HCT116 (cell line): ENCODE measurements at places on chromosomes 6 and 20. TPM values are rescaled to one million over a fixed set of nuclear protein-coding genes. Genes with fewer than 3 reads are reported as not detected.

Gene SLC12A5
- 1.9 TPM for total RNA-seq

Gene ENPP3
- total RNA-seq, result 0.15 TPM

Gene C6orf118
- not detected for total RNA-seq

Gene NNAT
- total RNA-seq, result not detected

Gene RTN4IP1
- 9.1 TPM for total RNA-seq

Gene NKX2-2
- not detected for total RNA-seq

Gene CLVS2
- not detected for total RNA-seq

Gene IL17F
- total RNA-seq, result not detected

Gene DZANK1
- 1.7 TPM for total RNA-seq

Gene FYN
- total RNA-seq, result 18.5 TPM

Gene SSTR4
- total RNA-seq, result not detected

Gene PPP2R5D
- 49.6 TPM for total RNA-seq

Gene RSPO4
- 0.84 TPM for total RNA-seq

DNA sequence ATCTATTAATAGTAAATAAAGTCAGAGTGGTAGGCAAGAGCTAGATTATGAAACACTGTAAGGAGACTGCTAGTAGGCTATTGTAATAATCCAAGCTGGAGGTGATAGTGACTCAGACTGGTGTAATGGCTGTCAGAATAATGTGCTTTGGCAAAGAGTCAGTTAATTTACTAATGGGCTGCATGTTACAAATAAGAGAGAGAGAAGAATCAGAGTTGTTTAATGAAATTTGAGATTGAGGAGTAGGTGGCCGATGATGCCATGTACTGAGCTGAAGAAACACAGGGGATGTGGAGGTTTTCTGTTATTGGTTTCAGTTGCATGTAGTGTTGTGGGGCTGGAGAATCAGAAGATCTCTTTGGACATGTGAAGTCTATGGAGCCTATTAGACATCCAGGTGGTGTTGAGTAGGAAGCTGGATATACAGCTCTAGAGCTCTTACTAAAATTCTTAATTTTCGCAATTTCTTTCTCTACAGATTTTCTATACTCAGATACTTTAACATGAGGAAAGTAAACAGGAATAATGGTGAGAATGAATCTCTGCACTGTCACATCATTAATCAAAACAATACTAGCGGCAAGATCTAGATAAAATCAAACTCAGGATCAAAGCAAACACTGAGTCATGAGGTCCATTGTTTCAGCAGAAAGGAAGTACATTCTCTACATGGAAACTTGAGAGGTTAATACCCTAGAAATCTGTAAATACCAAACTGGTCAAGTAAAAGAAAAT, 167.7 kb downstream of the SIM1 start:
- no peaks in the 10 kb centered on the region for H3K27me3 ChIP-seq
- H3K36me3 ChIP-seq, result no peaks in the 10 kb centered on the region
- H3K4me3 ChIP-seq, result no peak overlapping the region
- peak; percentile 74 for DNase-seq
- H3K27ac ChIP-seq, result peak overlapping the region; percentile 84

GRCh38 chr6:113143206-113143605, 713.9 kb upstream of the MARCKS start:
- H3K27me3 ChIP-seq, result no peaks in the 10 kb centered on the region
- no peak for DNase-seq
- no peaks in the 10 kb centered on the region for H3K4me1 ChIP-seq
- H3K27ac ChIP-seq, result no peak overlapping the region
- H3K36me3 ChIP-seq, result no peaks in the 10 kb centered on the region

- no peaks in the 10 kb centered on the region for H3K27me3 ChIP-seq
- no peak for DNase-seq
- H3K27ac ChIP-seq, result no peak overlapping the region
- no peaks in the 10 kb centered on the region for H3K4me1 ChIP-seq
- H3K4me3 ChIP-seq, result no peak overlapping the region
Observed at GRCh38 chr20:24943731-24944130, 5.3 kb upstream of the CST7 start.

DNA sequence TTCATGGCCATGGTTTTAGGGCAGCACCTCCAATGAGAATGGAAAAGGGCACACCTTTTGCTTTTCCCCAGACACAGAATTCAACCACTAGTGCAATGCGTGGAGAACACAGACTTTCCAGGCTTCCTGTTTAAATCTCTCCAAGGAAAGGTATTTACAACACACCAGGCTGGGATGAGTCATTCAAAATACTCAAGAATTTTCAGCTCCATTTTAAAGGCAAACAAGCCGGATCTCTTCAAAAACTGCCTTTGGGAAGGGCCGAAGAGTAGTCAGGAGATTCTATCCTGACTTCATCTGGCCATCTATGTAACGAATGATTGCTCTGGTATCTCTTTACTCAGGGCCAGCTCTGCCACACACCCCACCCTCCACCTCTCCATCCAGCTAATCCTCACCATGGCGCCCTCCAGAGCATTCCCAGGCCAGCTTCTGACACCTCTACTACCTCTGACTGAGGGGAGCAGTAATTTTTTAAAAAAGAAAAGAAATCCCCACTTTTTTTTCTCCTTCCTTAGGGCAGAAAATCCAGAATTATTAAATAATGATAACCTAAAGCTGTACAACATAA, 254.6 kb downstream of the LY86 start:
- no peaks in the 10 kb centered on the region for H3K27me3 ChIP-seq
- DNase-seq, result no peak
- no peaks in the 10 kb centered on the region for H3K36me3 ChIP-seq
- H3K4me3 ChIP-seq, result no peak overlapping the region

GRCh38 chr6:31186052-31186734, 15.7 kb upstream of the POU5F1 start:
- DNase-seq, result no peak
- no peaks in the 10 kb centered on the region for H3K27me3 ChIP-seq
- no peaks in the 10 kb centered on the region for H3K36me3 ChIP-seq
- no peak overlapping the region for H3K4me3 ChIP-seq
- H3K4me1 ChIP-seq, result no peaks in the 10 kb centered on the region
- no peak overlapping the region for H3K27ac ChIP-seq

- H3K27me3 ChIP-seq, result no peaks in the 10 kb centered on the region
- H3K4me1 ChIP-seq, result no peaks in the 10 kb centered on the region
- DNase-seq, result no peak
- H3K36me3 ChIP-seq, result no peaks in the 10 kb centered on the region
- no peak overlapping the region for H3K4me3 ChIP-seq
Observed at GRCh38 chr6:113102761-113103160, 754.4 kb upstream of the MARCKS start.

DNA sequence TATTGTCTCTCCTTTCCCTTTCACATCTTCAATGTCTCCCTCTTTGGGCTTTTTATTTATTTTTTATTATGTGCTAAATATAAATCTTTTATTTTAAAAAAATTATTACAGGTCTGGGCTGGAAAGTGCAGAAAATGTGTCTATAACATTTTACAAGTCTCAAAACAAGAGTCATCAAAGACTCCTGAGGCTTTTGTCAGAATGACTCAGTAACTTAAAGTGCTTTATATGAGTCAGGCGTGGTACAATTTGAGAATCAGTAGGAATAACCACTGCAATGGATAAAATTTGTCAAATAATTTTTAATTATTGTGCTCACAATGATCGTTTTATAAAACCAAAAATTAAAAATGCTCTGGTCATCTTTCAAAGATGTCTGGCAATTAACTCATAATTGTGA, 193.9 kb downstream of the MMUT start:
- no peak overlapping the region for H3K4me3 ChIP-seq
- H3K27me3 ChIP-seq, result no peaks in the 10 kb centered on the region
- no peaks in the 10 kb centered on the region for H3K36me3 ChIP-seq
- no peaks in the 10 kb centered on the region for H3K4me1 ChIP-seq

DNA sequence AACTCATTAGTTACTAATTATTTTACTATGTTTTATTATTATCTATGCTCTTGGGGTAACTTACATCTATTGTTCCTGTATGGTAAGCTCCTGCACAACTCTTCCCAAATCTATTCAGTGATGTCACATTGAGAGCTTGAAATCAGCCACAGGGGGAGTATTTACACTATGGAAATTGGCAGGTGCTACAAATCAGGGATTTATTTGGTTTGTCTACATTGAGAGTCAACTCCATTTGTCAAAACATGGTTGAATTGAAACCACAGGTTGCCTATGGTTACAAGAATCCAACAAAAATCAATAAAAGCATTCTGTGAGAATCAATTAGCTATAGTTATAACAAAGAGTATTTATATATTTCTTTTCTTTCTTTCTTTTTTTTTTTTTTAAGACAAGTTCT, 3.9 kb upstream of the FITM2 start:
- H3K27ac ChIP-seq, result no peak overlapping the region
- H3K27me3 ChIP-seq, result no peaks in the 10 kb centered on the region
- H3K4me3 ChIP-seq, result no peak overlapping the region
- H3K4me1 ChIP-seq, result peaks cover 8% of the 10 kb centered on the region; the same call in 1 of the 2 replicates
- H3K36me3 ChIP-seq, result no peaks in the 10 kb centered on the region
- DNase-seq, result no peak

GRCh38 chr6:38997128-38997761, 51.3 kb upstream of the GLP1R start:
- no peak overlapping the region for H3K27ac ChIP-seq
- DNase-seq, result no peak
- no peaks in the 10 kb centered on the region for H3K4me1 ChIP-seq
- H3K27me3 ChIP-seq, result peaks cover 91% of the 10 kb centered on the region
- no peak overlapping the region for H3K4me3 ChIP-seq

- no peaks in the 10 kb centered on the region for H3K4me1 ChIP-seq
- DNase-seq, result no peak
Observed at GRCh38 chr6:169618526-169619490, 83.0 kb downstream of the WDR27 start.

GRCh38 chr20:64222851-64223525, 32.6 kb upstream of the PCMTD2 start:
- no peaks in the 10 kb centered on the region for H3K4me1 ChIP-seq
- DNase-seq, result no peak
- H3K36me3 ChIP-seq, result no peaks in the 10 kb centered on the region
- H3K27ac ChIP-seq, result no peak overlapping the region

DNA sequence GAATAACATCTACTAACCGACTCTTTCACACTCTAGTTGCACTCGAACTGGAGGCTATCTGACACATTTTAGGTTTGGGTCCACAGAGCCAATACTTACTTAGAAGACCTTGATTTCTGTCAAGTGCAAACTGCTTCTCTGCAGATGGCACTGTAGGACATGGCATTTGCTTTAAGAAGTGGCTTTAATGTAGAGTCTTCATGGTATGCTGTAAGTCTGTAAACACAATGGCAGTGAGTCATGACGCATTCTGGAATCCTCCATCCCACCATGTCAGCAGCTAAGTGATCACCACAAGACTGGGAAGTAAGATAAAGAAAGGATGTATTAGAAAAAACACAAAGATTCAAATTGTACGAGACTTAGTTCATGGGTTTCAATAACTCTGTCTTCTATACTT, 377.0 kb upstream of the NOX3 start:
- H3K4me3 ChIP-seq, result no peak overlapping the region
- no peaks in the 10 kb centered on the region for H3K4me1 ChIP-seq
- no peak for DNase-seq
- no peaks in the 10 kb centered on the region for H3K36me3 ChIP-seq
- no peaks in the 10 kb centered on the region for H3K27me3 ChIP-seq

DNA sequence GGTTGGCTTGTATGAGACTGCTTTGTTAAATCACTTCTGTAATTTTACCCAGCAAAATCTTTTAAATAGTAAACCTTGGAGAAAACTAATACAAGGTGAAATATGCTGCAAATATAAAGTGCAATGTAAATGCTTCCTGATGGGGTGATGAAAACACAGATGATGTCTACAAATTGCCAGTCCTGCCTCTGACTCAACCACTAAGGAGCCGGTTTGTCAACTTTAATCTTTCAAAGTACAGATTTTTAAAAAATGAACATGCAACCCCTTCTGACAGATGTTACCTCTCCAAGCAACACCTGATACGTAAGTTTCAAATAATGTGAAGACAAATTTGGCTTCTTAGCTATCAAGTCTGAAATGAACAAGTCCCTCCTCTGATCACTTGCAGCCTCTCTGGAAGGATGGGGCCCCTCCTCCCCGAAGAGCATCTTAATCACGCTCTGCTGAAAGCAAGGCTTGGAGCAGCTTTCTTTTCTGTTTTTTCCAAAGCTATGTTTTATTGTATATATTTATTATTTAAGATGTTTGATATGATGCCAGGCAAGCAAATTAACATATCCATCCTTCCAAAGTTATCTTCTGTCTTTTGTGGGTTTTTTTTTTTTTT, 196.0 kb downstream of the MYLK4 start:
- no peaks in the 10 kb centered on the region for H3K36me3 ChIP-seq
- no peaks in the 10 kb centered on the region for H3K4me1 ChIP-seq
- DNase-seq, result no peak
- H3K27ac ChIP-seq, result no peak overlapping the region
- H3K4me3 ChIP-seq, result no peak overlapping the region
- H3K27me3 ChIP-seq, result no peaks in the 10 kb centered on the region

DNA sequence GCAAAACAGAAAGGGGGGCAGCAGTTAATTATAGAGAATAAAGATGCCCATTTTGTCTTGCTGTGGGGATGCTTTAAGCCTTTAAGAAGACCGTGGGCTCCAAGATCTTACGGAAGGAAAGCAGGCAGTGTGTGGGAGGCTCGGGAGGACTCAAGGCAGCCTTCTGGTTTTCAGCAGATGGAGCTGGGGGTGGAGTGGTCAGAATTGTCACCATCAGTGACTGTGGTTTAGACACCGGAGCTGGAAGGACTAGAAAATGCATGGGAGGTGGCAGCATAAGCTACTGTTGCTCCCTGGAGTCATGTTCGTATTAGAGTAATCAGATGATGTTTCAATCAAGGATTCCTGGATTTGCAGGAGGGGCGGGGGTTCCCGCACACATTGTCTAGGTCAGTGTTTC, 3.7 kb downstream of the PHACTR1 start:
- H3K27ac ChIP-seq, result no peak overlapping the region
- H3K36me3 ChIP-seq, result no peaks in the 10 kb centered on the region
- H3K4me1 ChIP-seq, result no peaks in the 10 kb centered on the region
- H3K4me3 ChIP-seq, result no peak overlapping the region
- peaks cover 38% of the 10 kb centered on the region for H3K27me3 ChIP-seq

GRCh38 chr20:64224351-64225170, 31.0 kb upstream of the PCMTD2 start:
- no peak overlapping the region for H3K4me3 ChIP-seq
- no peak for DNase-seq
- no peaks in the 10 kb centered on the region for H3K36me3 ChIP-seq
- no peaks in the 10 kb centered on the region for H3K27me3 ChIP-seq
- no peak overlapping the region for H3K27ac ChIP-seq
- H3K4me1 ChIP-seq, result no peaks in the 10 kb centered on the region

DNA sequence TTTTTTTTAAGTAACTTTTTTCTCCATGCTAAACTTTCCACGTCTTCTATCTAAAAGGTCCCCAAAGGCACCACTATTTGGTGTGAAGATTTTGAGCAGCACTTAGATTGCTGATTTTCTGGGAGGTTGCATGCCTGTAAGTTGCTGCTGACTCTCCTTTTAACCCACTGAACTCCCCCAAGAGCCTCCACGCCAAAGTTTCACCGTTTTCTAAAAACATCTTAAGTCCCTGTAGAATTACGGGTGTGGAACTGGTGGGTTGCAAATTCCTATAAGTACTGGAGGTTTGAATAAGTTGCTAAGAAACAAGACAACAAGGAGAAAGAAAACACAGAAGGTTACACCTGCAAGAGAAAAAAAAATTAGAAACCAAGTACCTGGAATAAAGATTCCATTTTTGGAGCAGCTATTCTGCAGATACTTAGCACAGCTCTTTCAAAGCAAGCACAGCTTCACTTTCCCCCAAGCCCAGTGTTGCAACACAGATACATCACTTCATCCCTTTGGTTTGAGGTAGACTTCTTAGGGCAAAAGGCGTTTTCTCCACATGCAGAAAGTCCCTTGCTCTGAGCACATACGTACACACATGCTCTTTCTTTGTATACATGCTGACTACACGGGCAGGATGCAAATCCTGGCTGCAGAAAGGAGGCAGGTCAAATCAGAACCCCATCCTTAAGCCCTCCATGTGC, 5.0 kb downstream of the JAG1 start:
- no peaks in the 10 kb centered on the region for H3K27me3 ChIP-seq
- peaks cover 6% of the 10 kb centered on the region for H3K36me3 ChIP-seq
- peaks cover 25% of the 10 kb centered on the region for H3K4me1 ChIP-seq
- H3K4me3 ChIP-seq, result no peak overlapping the region
